Upper lobe of right lung (tissue), 1 donor: ENCODE measurements at places on chromosomes 1 and 21. TPM values are rescaled to one million over a fixed set of nuclear protein-coding genes. Genes with fewer than 3 reads are reported as not detected.

DNA sequence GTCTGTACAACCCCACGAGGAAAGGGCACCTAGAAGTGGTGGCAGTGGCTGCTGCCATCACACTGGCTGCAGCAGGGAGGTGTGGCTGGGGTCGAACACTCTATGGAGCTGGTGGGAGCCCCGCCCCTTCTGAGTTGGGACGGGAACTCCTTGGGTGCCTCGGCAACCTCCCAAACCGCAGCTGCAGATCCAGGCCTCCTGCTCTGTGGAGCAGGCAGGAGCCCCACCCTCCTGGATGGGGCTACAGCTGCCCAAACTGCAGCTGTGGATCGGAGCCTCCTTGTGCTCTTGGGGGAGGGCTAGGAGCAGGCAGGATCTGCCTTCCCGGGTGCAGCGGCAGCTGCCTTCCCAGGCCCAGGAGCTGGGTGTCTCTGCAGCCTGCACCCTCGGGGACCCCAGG lies 38.9 kb upstream of the TARDBP start:
- no peak for DNase-seq

DNA sequence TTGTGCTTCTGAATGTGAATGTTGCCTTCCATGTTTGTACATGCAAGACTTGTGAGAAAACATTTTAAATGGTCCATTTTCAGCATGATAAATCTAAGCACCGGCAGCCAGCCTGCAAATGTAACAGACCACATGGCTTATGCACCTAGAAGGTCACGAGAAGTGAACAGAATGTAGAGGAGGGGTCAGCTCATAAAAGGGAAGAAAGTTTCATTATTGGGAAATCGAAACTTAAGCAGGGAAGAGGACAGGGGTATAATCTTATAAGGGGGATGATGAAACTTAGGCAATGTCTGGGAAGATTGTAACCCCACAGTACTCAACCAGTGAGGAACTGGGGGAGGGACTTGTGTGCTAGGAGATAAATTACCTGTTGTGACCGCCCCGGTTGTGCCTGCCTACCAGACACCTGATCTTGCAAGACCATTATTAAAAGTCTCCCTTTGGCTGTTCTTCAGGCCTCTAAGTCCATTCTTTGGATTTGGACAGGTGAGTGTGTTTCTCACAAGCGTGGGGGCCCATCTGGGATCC lies 37.7 kb upstream of the VN1R5 start:
- no peak for DNase-seq

- no peak for DNase-seq
Observed at GRCh38 chr1:185532856-185533255, 201.3 kb upstream of the HMCN1 start.

DNA sequence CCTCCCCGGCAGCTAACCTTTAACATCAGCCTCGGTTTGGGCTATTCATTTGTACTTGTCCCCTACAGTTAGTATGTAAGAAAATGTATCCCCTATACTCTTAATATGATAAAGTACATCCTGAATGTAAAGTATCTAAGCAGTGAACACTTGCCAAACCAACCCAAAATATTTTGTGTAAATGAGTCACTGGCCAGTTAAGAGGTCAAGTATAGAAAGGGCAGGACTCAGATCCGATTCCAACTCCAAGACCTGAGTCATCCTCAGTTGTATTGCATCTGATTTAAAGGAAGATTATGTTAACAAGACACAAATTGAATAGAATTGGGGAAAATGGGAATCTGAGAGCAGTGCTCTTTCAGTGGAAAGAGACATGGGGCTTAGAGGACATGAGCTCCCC lies 84.4 kb downstream of the CD58 start:
- DNase-seq, result no peak

- no peak for DNase-seq
Observed at GRCh38 chr1:153375511-153375910, at the start of gene S100A12. Gene S100A12, minus strand, starts transcription at chr1:153375621. Its CDS starts 1,029 bp downstream, at chr1:153374592.

DNA sequence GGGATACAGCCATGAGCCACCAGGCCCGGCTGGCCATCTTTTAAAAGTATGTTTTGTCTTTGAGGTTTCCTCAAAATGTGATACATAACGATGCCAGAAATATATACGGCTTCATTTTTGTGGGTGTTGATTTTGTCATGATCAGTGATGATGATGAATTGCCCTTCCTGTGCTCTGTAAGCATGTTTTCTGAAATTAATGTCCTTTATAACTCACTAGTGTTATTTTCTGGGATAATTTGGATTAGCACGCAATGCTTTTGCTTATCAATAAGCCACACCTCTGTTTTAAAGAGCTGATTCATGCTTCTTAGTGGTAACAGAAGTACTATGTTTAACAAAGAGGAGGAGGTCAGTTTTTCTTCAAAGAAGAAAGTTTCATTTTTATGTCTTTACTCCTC lies 25.6 kb downstream of the PHACTR4 start:
- DNase-seq, result no peak

Gene CXADR
- 29.0 TPM for total RNA-seq

Gene TSSK3
- 2.5 TPM for total RNA-seq

Gene MRPL37
- 41.9 TPM for total RNA-seq

Gene DMRTA2
- total RNA-seq, result not detected
